Stimulated activated CD8-positive, alpha-beta memory T cell treated with anti-CD3 and anti-CD28 coated beads, Interleukin-7, amount 100 ng/mL, for 4 hours (primary cell): ENCODE measurements at places on chromosomes 5 and 9.

GRCh38 chr5:45795458-45795857, 99.3 kb upstream of the HCN1 start:
- no peak for DNase-seq

GRCh38 chr9:137241490-137242268, 592 bp downstream of the TUBB4B start:
- DNase-seq: peak; percentile 76

- no peak for DNase-seq
Observed at GRCh38 chr5:42720251-42720650, 36.4 kb upstream of the CCDC152 start.

GRCh38 chr5:137583129-137583528, 84.0 kb upstream of the SPOCK1 start:
- no peak for DNase-seq

GRCh38 chr5:155293605-155294178, 280.1 kb downstream of the KIF4B start:
- DNase-seq: no peak

DNA sequence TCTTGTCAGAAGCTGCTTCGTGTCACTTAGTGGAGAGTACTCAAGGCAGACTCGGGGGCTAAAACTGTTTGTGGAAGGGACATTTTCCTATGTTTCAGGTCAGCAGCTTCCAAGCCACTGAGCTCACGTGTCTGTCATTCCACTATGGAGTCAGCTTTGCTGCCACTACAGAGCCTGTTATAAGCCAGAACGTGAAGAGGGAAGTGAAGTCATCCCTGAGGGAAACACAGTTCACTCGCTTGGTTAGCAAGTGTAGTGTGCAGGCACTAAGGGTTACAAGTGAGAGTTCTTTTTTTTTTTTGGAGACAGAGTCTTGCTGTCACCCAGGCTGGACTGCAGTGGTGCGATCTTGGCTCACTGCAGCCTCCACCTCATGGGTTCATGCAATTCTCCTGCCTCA, 24.5 kb upstream of the LTC4S start:
- no peak for DNase-seq
